ENCODE measurements at places on chromosomes 2 and 18. TPM values are rescaled to one million over a fixed set of nuclear protein-coding genes. Genes with fewer than 3 reads are reported as not detected.

Gene PLGLB1
- 17.8 TPM for total RNA-seq

- H3K36me3 ChIP-seq: no peaks in the 10 kb centered on the region
- H3K27ac ChIP-seq: no peak overlapping the region
- no peak overlapping the region for H3K4me3 ChIP-seq
Observed at GRCh38 chr2:128469203-128469602, 150.5 kb upstream of the HS6ST1 start.

DNA sequence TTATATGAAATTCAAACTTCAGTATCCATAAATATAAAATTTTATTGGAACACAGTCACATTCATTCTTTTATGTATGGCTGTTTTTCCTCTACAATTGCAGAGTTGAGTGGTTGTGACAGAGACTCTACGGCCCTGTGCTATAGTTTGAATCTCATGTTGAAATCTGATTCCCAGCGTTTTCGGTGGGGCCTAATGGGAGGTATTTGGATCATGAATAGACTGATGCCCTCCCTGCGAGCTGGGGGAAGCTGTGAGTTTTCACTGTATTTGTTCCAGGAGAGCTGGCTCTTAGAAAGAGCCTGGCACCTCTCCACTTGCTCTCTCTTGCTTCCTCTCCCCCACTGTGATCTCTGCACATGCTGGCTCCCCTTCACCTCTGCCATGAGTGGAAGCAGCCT, 1.7 kb downstream of the PFN4 start:
- no peak overlapping the region for H3K4me3 ChIP-seq
- no peak for DNase-seq
- no peak overlapping the region for H3K27ac ChIP-seq
- H3K27me3 ChIP-seq: no peaks in the 10 kb centered on the region
- no peaks in the 10 kb centered on the region for H3K36me3 ChIP-seq

DNA sequence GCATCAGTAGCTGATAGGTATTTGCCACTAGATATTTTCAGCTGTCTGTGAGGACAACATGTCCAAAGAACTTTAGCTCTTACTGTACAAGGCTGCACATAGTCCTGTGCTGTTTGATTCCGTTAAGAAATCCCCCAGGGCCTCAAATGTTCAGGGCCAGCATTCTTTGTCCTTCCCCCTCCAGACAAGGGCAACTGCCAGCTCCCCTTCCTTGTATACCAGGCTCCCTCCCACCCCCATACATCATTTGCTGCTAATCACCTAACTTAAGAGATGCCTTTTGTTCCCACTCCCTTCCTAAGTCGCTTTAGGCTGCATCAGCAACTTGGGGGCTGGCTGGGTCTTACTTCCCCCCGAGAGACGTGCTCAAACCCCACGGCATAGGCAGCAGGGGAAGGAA, 138.7 kb downstream of the CDH20 start:
- H3K4me1 ChIP-seq: no peaks in the 10 kb centered on the region
- H3K27ac ChIP-seq: no peak overlapping the region
- no peaks in the 10 kb centered on the region for H3K36me3 ChIP-seq
- no peak for DNase-seq
- no peak overlapping the region for H3K4me3 ChIP-seq

GRCh38 chr2:227703961-227704360, 13.9 kb downstream of the SLC19A3 start:
- H3K27me3 ChIP-seq: no peaks in the 10 kb centered on the region
- H3K4me3 ChIP-seq: no peak overlapping the region
- no peaks in the 10 kb centered on the region for H3K36me3 ChIP-seq
- DNase-seq: no peak
- no peaks in the 10 kb centered on the region for H3K4me1 ChIP-seq

DNA sequence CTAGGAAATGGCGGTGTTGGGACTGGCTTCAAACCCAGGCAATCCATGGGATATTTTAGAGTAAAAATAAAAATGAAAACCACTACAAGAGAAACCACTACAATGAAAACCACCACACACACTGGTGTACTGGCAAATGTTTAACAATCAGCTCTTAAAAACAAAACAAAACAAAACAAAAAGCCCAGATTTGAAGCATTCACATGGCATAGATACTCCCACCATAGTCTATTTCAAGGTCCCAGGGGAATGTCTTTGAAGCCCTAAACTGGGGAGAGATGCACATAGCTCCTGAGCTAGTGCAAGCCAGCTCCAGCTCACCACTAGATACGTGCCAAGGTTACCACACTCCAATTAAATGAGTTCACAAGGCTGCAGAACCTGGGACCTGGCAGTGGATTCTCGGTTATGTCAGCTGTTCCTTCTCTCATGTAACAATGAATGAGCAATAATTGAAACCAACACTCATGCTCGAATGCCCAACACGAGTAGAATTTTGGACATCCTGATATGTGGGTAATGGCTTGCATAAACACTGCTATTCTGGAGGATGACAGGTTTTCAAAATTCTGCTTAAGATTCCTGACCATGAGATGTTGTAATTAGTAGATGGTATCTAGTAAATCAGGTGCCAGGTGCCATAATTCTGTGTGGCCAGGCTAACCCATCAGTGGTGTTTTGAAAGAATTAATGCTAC, 102.2 kb downstream of the OSBPL6 start:
- DNase-seq: no peak
- H3K4me3 ChIP-seq: no peak overlapping the region
- no peaks in the 10 kb centered on the region for H3K4me1 ChIP-seq
- H3K36me3 ChIP-seq: no peaks in the 10 kb centered on the region
- H3K27ac ChIP-seq: no peak overlapping the region

Gene MZT2A
- total RNA-seq: 108 TPM

GRCh38 chr2:85838181-85838580, 50.6 kb downstream of the ST3GAL5 start:
- H3K36me3 ChIP-seq: peaks cover 11% of the 10 kb centered on the region
- H3K4me3 ChIP-seq: no peak overlapping the region
- DNase-seq: no peak
- no peaks in the 10 kb centered on the region for H3K27me3 ChIP-seq
- H3K4me1 ChIP-seq: peaks cover 3% of the 10 kb centered on the region

Gene SCN7A
- not detected for total RNA-seq

Gene HOXD13
- total RNA-seq: not detected

Gene ST6GAL2
- not detected for total RNA-seq

DNA sequence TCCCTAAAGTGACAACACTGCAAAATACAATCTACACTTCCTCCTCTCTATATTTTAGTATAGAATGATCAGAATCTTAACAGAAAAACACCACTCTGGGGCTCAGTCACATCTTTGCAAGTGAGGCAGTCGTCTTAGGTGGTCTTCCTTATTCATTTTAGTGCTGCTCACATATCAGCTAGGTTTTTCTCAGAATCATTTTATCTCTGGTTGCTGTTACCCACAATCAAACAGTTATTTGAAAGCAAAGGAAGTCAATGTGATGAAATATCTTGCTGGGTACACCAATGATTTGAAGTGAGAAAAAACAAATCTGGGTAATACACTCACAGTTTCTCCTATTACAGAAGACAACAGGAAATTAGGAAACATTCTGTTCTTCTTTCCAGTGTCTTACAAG, 275.2 kb downstream of the DSEL start:
- H3K36me3 ChIP-seq: no peaks in the 10 kb centered on the region
- no peak overlapping the region for H3K4me3 ChIP-seq
- no peaks in the 10 kb centered on the region for H3K27me3 ChIP-seq
- DNase-seq: no peak

DNA sequence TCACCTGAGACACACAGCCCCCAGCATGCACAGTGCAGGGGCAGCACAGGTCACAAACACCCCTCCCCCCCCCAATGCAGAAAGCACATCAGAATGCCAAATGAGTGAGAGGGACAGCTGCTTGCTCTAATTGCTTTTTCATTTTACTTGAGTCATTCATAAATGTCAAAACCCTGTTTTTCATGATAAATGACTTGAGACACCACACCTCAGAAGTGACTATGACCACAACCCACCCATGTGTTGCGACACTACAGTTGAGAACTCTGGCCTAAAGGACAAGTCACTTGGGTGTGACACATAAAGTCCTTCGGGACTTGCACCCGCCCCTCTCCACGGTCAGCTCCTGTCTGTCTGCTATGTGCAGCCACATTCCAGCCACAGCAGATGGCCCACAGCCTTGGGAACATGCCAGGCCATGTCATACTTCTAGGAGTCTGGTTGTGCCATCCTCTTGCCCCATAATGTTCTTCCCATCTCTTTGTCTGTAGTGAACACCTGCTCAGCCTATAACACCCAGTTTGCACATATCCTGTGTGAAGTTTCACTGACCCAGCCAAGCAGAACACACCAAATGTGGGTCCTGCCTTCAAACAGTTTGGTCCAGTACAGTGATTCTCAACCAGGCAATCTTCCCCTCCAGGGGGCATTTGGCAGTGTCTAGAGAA, 30.2 kb upstream of the RIOK3 start:
- no peak overlapping the region for H3K4me3 ChIP-seq
- no peaks in the 10 kb centered on the region for H3K27me3 ChIP-seq
- H3K36me3 ChIP-seq: no peaks in the 10 kb centered on the region

Gene TRIM54
- total RNA-seq: 0.17 TPM

DNA sequence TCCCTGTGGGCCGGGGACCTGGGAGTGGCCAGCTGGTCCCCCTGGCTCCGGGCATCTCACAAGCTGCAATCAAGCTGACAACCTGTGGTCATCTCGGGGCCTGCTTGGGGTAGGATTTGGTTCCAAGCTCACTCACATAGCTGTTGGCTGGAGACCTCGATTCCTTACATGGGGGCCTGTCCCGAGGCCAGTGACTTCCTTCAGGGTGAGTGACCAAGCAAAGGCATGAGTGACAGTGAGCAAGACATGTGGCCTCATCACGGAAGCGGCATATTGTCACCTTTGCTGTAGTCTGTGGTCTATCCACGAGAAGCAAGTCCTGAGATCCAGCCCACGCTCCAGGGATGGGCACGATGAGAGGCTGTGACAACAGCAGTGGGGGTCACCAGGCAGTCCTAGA, 131.4 kb upstream of the ID2 start:
- no peak overlapping the region for H3K27ac ChIP-seq
- no peak for DNase-seq
- H3K4me3 ChIP-seq: no peak overlapping the region
- no peaks in the 10 kb centered on the region for H3K27me3 ChIP-seq

Gene NEB
- 2.1 TPM for total RNA-seq

DNA sequence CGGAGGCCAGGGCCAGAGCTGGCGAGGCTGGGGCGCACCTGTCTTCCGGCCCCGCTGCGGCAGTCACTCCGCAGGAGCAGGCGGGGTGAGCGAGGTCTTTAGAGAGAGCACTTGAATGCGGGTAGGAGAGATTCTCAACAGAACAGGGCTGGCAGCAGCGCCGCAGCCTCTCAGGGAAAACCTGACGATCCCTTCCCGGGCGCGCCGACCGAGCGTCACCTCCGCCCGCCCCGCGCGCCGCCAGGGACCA, 526 bp downstream of the PRKRA start:
- H3K36me3 ChIP-seq: peaks cover 7% of the 10 kb centered on the region
- peak overlapping the region; percentile 97 for H3K27ac ChIP-seq
- H3K27me3 ChIP-seq: no peaks in the 10 kb centered on the region
- no peak for DNase-seq
- H3K4me1 ChIP-seq: peaks cover 32% of the 10 kb centered on the region
- H3K4me3 ChIP-seq: peak overlapping the region; percentile 40

Gene DSG1
- total RNA-seq: not detected

Gene DUSP2
- 34.6 TPM for total RNA-seq

- H3K36me3 ChIP-seq: no peaks in the 10 kb centered on the region
- no peak overlapping the region for H3K4me3 ChIP-seq
- H3K27ac ChIP-seq: no peak overlapping the region
- H3K27me3 ChIP-seq: no peaks in the 10 kb centered on the region
Observed at GRCh38 chr18:13584825-13585224, 141.5 kb downstream of the FAM210A start.

GRCh38 chr2:60976256-60976850, 41.2 kb upstream of the PEX13 start:
- H3K36me3 ChIP-seq: no peaks in the 10 kb centered on the region
- H3K4me1 ChIP-seq: peaks cover 3% of the 10 kb centered on the region
- no peak overlapping the region for H3K27ac ChIP-seq
- H3K27me3 ChIP-seq: no peaks in the 10 kb centered on the region
- no peak for DNase-seq
- H3K4me3 ChIP-seq: no peak overlapping the region

Gene LBX2
- total RNA-seq: not detected

DNA sequence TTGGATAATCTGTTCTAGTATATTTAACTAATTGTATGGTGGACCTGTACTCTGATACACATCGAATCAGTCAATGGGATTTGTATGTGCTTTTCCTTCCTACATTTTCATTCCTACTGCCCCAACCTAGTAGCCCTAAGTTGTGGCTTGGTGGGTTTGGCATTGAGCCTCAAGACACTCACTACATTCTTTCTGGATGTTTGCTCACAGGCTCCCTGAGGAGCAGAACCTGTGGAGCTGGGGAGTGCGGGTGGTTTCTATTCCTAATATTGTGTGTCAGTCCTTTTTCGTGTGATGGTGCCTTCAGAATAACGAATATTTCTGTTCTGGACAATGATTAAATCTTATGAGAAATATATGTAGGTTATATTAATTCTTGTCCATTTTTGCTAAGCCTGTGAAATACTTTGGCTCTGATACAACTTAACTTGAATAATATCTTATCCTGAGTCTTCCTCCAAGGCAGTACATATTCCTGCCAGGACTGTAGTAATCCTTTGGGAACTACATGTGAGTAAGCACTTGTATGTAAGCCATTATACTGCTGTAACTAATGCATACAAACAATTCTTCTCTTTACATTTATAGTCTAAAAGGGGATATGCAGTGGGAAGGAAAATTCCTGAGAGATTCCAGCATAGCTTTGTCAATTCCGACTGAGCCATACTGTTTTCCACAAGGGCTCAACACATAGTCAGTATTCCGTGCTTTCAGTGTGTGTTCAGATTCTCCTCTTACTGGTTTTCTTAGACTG, 150.6 kb downstream of the AGPS start:
- H3K4me1 ChIP-seq: no peaks in the 10 kb centered on the region
- no peaks in the 10 kb centered on the region for H3K27me3 ChIP-seq
- H3K4me3 ChIP-seq: no peak overlapping the region
- no peak overlapping the region for H3K27ac ChIP-seq

DNA sequence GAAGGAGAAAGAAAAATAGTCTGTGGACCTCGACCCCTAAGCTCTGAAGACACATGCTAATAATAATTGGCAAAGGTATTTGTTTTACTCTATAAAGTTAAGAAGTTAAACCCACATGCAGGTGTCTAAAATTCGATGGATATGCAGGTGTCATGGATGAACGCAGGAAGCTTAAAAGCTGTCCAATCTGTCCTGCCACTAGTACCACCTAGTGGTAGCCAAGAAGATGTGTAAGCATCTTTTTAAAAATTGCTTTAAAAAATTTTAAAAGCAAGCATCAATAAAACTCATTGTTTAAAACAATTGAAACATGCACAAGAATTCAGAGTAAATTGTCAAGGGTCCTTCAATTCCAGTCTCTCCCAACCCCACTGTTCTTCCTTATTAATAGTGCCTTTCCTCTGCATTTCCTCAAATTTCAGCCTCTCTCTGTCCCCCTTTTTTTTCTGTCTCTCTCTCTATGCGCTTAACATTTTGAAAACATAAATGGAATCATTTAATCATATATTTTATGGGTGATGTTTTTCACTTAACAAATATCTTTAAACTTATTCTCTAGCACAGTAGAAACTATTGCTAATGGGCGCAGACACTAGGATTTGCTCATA, 30.6 kb upstream of the PPP3R1 start:
- no peak overlapping the region for H3K4me3 ChIP-seq
- no peak overlapping the region for H3K27ac ChIP-seq
- peaks cover 7% of the 10 kb centered on the region for H3K27me3 ChIP-seq
- H3K4me1 ChIP-seq: peaks cover 5% of the 10 kb centered on the region
- peak; percentile 51 for DNase-seq

- no peak overlapping the region for H3K4me3 ChIP-seq
- H3K4me1 ChIP-seq: no peaks in the 10 kb centered on the region
- H3K27me3 ChIP-seq: no peaks in the 10 kb centered on the region
- H3K27ac ChIP-seq: no peak overlapping the region
- no peak for DNase-seq
Observed at GRCh38 chr2:65823511-65823910, 391.1 kb upstream of the SPRED2 start.

Measured in CD4-positive, alpha-beta memory T cell (primary cell).